NCI-H2227 treated with DMSO at 0.1 percent for 48 hours (cell line): ENCODE measurements at places on chromosomes 2 and 18.

GRCh38 chr18:2780750-2781149 lies 66.1 kb upstream of the EMILIN2 start:
- DNase-seq, result no peak

DNA sequence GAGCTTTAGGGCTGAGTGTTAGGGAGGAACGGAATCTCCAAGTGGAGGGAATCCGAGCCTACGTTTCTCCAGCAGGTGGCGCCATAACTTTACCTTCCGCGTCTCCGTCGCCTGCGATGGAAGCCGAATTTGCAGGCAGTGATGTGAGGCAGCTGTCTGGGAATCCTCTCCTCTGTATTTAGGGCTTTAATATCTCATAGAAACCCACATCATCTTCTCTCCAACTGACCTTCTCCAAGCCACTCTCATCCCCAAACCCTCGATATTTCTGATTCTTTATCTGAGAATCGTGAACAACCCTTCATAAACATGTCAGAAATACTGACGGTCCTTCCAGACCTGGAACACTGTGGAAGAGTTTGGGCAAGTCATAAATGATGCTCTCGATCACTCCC lies 27.5 kb downstream of the SIX2 start:
- DNase-seq, result peak; percentile 78

- DNase-seq, result no peak
These were observed 73.1 kb downstream of the RTN4 start for GRCh38 chr2:54977149-54977548.

DNA sequence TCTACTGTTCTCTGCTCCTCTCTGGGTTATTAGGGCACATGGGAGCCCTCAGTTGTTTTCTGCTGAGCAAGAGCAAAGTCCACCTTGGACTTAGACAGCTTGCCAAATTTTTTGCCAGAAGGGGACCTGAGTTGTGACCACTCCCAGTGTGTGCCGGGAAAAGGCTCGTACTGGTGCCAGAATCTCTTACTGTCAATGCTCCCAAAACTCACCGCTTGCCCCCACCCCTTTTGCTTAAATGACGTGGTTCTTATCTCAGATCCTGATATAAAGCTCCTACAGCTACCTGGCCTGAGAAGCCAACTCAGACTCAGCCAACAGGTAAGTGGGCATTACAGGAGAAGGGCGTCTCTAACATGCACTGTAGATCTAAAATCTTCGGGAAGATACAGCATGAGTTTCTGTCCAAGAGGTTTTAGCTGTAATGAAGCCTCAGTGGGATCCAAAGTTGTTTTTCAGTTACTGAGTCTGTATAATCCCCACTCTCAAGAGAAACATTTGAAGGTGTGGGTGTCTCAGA lies at the start of gene REG1A:
Gene REG1A (plus strand): TSS at position 295 of the 520 bp plus-strand sequence. CDS start 374 bp downstream, outside the sequence.
- no peak for DNase-seq

DNA sequence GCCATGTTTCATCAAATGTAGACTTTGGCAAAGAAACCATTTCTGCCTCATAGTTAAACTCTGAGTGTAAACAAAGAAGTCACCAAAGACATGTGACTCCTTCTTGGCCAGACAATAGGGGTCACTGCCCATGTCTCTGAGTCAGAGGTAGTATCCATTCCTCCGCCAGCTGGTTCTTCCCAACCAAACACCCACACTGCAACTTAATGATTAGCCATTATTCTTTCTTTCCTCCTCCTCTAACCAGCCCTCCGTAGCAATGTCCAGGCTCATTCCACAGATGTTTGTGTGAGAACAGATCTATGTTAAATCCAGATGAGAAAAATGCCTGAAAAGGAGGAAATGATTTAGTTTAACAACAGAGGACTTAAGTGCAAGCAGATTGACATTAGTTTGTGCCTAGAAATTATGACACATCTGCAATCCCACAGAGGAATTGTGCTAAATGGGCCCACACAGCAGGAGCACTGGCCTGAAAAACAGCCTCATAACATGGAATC lies 127.9 kb upstream of the SH3BP4 start:
- no peak for DNase-seq

DNA sequence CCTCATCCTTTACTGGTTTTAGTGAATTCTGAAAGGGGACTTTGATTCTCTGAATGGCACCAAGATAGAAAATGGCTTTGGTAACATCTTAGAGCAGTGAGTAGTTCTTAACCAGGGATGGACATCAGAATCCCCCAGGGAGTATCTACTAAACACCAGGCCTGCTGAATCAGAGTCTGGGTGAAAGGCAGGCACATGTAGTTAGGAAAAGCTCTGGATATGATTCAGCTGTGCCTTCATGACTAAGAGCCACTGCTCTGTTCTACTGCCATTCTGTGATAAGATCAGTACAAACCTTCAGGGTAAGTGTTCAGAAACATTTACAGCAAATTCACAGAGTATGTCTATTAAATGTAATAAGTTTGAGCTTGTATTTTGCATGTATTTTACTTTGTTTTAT lies 46.2 kb upstream of the B3GNT2 start:
- no peak for DNase-seq

DNA sequence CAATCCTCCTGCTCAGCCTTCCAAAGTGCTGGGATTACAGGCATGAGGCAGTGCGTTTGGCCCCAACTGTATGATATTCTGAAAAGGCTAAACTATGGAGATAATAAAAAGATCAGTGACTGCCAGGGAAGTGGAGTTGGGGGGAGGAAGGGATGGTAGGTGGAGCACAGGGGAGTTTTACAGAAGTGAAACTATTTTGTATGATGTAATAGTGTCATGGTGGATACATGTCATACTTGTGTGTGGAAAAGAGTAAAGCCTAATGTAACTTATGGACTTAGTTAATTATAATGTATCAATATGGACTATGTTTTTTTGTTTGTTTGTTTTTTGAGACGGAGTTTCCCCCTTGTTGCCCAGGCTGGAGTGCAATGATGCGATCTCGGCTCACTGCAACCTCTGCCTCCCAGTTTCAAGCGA lies 2.9 kb upstream of the GGCX start:
- DNase-seq, result no peak

- no peak for DNase-seq
These were observed 500.9 kb downstream of the TGIF1 start for GRCh38 chr18:3950668-3951404.

GRCh38 chr2:201176081-201176481 lies 6.9 kb upstream of the CASP10 start:
- DNase-seq, result no peak

DNA sequence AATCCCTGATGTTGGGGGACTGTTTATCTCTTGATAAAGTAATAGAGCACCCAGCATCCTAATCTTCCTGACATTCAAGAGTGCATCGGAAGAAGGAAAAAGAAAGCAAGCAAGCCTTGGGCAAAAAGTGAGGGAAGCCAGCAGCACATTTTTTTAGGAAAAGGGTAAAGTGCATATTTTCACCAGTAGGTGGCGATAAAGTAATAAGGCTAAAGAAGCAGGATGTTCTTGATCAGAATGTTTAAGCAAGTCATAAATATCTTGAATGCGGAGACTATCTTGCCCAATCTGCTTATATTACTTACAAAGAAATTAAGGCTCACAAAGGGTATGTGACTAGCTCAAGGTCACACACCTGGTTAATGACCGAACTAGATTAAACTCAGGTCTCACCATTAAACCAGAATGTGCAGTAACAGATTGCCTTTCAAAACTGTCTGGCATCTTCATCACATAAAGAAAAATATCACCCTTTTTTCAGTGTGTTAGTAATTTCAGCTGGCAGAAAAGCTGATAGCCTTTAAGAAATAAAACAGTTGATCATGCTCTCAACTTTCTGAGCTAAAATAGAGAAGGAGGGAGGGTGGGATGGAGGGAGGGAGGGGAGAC lies 83.8 kb downstream of the VIT start:
- peak; percentile 76 for DNase-seq

- DNase-seq, result no peak
These were observed 92.5 kb downstream of the KCNF1 start for GRCh38 chr2:11004199-11004598.

GRCh38 chr18:31646332-31647126 lies 37.9 kb downstream of the B4GALT6 start:
- DNase-seq, result peak; percentile 87

DNA sequence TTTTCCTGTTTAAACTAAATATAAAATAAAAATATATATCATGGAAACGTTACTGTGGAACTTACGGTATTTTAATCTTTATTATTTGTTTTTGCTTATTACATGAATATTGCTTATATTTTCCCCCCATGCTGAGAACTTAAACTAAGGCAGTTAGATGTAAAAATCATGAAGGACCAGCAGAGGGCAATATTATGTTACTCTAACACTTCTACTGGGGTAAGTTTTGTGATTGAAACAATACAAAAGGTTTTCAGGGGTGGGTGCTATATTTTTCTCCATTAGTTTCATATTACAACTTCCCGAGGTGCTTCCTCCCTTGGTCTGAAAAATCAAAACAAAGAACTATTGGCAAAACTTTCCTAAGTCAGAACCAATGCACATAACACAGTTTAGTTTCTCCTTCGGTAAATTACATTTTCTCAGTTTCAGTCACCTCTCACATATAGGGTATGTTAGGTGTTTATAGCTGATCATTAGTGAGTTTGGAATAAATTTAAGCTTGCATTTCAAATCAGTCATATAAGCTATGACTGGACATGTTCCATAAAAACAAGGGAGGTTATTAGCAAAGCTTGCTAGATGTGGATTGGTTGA lies 54.8 kb downstream of the ZNF407 start:
- DNase-seq, result peak; percentile 41
